ENCODE measurements at places on chromosomes 3 and 15.

DNA sequence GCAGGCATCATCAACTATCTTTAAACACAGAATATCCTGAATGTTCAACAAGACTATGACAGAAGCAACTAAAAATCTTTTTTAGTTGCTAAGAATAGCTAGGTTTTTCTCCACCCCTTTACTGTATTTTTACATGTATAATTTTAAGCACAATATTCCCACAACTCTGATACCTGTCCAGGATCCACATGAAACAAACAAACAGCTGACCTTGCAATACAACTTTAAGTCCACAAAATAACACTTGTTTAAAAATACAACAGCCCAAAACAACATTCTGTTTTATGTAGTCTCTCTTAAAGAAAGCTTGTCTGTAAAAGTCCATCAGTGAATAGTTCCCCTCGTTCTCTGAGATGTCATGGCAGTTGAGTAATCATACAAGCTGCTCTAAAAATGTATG lies 41.1 kb downstream of the IFT57 start:
- no peak for DNase-seq

- DNase-seq, result no peak
These were observed 514.5 kb upstream of the DPPA4 start for GRCh38 chr3:109851854-109852253.

GRCh38 chr3:32384938-32385337 lies 6.7 kb upstream of the CMTM7 start:
- DNase-seq, result no peak

DNA sequence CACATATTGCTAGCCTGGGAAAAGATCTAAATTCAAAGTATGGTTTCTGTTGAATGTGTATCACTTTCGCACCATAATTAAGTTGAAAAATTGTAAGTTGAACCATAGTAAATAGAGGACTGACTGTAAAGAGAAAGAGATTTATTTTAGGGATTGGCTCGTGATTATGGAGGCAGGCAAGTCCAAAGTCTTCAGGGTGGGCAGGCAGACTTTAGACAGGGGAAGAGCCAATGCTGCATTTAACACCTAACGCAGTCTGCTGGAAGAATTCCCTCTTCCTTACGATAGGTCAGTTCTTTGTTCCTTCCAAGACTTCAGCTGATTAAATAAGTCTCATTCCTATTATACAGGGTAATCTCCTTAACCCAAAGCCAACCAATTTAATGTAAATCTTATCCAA lies 15.8 kb downstream of the C3orf85 start:
- DNase-seq, result no peak

DNA sequence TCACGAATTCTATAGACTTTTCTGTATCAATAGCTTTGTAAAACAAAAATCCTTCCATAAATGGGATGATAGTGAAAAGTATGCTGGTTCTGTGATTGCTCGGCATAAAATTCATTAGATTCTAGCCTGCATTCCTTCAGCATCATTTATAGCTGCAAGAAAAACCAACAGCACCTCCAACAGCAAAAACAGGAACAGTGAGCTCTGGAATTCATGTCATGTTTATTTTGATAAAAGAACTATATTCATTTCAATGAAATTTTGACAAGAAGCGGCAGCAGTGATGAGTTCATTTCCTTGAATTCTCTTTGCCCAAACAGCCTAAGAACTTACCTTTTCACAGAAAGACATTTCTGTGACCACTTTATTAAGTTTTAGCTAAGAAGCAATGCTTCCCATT lies 515.2 kb upstream of the CCDC54 start:
- no peak for DNase-seq

- no peak for DNase-seq
These were observed at the start of gene SUCNR1 for GRCh38 chr3:151873398-151873797. Gene SUCNR1, plus strand, starts transcription at chr3:151873643. Its CDS starts 6,250 bp downstream, at chr3:151879893.

DNA sequence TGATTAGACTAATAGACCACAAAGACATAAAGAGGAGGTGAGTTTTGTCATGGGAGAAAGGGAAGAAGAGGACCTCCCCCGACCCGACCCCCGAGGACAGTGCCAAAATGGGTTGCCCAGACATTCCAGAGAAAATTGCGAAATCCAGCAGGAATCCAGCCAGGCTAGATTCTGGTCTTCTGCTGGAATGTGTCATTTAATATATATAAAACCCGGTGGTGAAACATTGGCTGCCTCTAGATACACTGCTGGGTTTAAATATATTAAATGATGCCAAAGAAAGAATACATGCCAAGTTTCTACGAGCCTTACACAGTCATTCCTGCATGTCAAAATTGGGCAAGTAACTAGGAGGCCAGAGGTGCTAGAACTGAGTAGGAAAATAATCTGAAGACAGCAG lies 45.3 kb upstream of the SPESP1 start:
- DNase-seq, result no peak

DNA sequence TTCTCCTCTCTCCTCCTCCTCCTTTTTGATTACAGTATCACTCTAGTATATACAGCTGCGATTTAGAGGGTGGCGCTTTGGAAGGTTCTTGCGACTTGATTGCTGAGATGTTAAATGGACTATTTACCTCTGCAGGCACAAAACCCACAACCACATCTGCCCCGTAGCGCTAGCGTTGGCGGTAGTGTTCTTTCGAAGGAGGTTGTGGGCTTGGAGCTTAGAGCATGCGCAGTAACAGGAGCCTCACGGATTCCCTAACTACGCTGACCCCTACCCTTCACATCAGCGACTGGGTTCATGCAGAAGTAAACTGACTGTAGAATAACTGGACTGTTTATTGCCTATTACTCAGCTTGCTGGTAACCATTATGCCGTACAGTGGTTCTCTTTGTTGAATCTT lies 58.0 kb downstream of the CGGBP1 start:
- no peak for DNase-seq

DNA sequence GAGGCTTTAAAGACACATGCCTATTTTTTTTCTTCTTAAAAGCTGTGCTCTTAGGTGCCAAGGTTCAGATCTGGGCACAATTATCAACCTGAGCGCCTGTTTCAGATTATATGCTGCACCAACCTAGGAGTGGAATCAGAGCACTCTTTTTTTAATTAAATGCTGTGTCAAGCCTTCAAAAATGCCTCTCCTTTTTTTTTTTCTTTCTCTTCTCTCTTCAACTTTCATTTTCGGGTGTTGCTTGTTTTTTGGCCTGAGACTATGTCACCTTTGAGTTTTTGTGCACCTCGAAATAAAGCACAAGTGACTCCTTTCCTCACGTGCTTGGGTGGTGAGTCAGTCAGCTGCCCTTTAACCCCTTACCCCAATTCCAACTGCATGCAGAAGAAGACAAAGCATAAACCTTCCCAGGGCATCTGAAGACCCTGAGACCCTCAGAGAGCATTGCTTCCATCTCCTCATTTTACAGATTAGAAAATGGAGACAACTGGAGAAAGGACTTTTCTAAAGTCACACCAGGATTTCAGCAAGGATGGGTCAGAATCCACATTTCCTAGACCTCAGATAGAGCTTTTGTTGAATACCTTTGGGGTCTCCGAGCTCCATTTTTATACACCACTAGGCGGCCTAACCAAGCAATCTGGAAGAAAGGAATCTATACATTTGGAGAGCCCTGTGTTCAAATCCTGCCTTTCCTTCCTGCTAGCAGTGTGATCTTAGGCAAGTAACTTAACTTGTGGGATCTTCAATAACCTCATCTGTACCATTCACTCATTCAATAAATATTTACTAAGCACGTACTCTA lies 631 bp upstream of the PRICKLE2 start:
- DNase-seq, result no peak

- DNase-seq, result no peak
These were observed 24.1 kb upstream of the NOX5 start for GRCh38 chr15:68990231-68990991.

- DNase-seq, result no peak
These were observed 75.6 kb upstream of the PRICKLE2 start for GRCh38 chr3:64300790-64301423.

- no peak for DNase-seq
These were observed 168.4 kb downstream of the P3H2 start for GRCh38 chr3:189952272-189952671.

DNA sequence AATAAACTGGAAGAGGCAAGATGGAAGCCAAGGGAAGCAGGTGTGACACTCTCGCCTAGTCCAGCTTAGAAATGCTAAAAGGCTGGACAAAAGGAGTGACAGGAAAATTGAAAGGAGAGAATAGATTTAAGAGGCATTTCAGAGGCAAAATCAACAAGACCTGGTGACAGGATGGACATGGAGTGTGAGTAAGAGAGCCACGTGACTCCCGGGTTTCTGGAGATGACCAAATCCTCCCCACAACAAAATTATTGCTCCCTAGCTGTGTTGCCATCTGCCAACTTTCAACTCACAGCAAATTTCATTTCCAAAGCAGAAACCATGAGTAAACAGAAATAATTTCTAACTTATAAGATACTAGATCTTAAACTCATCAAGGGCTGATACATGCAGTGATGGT lies 52.6 kb downstream of the MTHFS start:
- no peak for DNase-seq

DNA sequence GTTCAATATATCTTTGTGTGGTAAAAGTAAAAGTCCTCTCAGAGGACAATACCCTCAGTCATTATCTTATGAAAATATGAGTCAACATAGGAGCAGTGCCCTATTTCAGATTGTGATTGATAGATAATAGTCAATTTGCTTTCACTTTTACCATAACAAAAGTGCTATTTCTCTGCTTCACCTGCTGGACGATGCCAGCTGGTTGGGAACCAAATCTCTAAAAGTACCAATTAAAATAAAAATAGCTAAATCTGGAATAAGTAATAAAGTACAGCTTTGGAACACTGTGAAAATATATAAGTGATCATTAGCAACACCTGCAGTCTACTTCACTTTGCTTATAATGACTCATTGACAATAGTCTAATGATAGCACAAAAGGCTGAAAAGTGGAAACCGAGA lies 390.3 kb upstream of the AGTR1 start:
- no peak for DNase-seq

- DNase-seq, result no peak
These were observed 29.1 kb downstream of the FGD5 start for GRCh38 chr3:14847613-14848541.

GRCh38 chr3:89571707-89572106 lies 464.3 kb downstream of the EPHA3 start:
- DNase-seq, result no peak
